ENCODE measurements at places on chromosomes 13 and 19.

GRCh38 chr13:31631071-31631470, 108.3 kb upstream of the RXFP2 start:
- DNase-seq: no peak

DNA sequence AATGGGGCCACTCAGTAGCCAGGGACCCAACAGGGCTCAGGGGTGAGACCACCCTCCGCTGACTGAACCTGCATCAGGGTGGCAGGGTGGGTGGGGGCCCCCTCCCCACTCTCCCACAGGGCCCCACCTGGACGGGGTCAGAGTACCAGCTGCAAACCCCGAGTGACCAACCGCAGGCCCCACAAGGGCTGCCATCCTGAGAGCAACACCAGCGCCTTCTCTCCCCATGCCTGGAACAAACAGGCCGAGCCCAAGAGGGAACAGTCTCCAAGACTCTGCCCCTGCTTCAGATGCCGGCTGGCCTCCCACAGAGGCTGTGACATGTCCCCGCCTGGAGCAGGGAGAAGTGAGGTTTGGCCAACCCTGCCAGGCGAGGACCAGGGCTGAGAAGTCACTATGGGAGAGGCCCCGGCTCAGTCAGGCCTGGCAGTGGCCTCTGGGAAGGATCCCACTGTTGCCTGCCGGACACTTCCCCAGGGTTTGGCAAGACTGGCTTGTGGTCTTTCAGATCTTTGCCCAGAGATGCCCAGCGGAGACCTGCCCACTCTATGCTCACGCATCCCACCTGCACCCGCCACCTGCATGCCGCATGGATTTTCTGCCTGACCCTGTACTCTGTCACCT, 27.2 kb downstream of the MPND start:
- no peak for DNase-seq

DNA sequence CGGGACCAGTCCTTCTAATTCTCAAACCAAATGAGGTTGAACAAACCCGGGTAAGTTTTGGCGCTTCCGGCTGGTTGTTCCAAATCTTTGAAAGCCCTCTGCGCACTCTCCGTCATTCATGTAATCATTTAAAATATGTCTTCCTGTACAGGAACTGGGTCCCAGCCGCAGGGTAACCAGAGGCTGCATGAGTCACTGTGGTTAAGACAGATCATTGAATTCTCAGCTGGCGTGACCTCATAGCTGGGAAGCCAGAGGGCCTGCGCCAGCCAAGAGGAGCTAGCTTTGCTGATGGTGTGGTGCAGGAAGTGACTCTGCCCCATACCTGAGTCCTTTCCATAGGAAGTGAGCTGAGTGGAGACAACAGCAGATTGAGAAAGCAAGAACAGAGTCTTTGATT, 135.2 kb downstream of the TSHZ3 start:
- peak; percentile 69 for DNase-seq

DNA sequence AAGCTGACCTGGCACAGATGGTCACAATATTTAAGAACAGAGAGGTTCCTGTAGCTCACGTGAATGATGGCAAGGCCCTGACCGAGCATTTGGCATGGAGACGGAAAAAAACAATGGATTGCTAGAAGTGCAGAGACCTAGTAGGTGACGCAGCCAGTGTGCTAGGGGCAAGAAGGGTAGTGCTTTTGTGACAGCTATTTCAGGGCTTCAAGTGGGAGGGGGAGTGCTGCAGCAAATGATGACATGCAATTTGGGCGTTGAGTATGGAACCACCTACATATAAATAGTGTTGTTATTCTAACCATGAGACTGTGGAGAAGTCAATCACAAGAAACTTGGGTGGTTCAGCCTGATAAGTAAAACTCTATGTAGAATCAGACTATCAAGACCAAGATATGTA, 65.7 kb upstream of the IL17D start:
- DNase-seq: no peak

DNA sequence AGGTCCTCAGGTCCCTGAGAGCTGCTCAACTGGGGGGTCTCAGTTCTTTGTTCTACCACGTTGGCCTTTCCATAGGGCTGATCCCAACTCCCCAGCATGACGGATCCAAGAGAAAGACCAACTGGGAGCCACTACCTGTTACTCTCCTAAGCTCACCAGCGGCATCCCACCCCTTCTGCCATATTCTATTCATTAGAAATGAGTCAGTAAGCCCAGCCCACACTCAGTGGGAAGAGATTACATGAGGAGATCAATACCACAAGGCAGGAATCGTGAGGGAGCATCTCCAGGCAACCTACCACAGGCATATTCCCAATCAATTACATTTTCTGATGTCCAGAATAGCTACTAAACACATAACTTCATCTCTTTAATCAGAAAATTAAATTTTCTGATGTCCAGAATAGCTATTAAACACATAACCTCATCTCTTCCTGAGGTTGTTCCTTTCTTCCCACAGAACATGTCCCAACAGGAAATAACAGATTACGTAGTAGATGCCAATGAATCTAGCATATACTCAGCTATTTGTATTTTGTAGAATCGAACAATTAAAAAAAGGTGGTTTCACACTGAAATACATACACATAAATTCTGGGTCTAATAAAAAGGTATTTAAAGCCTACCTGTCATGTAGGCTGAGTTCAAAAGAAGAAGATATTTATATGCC, 708.1 kb upstream of the ARGLU1 start:
- no peak for DNase-seq

All from stimulated activated CD4-positive, alpha-beta T cell treated with anti-CD3 and anti-CD28 coated beads, Interleukin-15, amount 100 ng/mL, for 1 hour (primary cell).